Esophagus squamous epithelium (tissue), 5 donors: ENCODE measurements at places on chromosomes 4 and X.

DNA sequence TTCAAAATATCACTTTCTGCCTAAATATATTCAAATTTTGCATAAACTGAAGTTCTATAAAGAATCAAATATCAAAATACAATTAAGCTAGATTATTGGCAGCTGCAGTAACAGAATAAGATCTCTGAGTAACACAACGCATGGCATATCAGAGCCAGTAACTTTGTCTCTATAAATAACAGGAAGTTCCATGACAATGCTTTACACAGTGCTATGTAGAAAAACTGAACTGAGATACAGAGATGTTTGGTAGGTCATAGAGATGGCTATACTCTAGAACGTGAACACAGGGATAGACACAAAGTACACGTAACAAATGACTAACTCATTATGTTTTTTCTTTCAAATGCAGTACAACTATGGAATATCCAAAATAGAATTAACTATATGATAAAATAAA is 18.2 kb downstream of the UBE2D3 start:
- DNase-seq, result no peak

- DNase-seq, result peak; percentile 60
Observed at GRCh38 chrX:129905787-129906580, at the start of gene UTP14A. Gene UTP14A (plus strand): TSS chrX:129906164. CDS start chrX:129906211, 47 bp downstream.

DNA sequence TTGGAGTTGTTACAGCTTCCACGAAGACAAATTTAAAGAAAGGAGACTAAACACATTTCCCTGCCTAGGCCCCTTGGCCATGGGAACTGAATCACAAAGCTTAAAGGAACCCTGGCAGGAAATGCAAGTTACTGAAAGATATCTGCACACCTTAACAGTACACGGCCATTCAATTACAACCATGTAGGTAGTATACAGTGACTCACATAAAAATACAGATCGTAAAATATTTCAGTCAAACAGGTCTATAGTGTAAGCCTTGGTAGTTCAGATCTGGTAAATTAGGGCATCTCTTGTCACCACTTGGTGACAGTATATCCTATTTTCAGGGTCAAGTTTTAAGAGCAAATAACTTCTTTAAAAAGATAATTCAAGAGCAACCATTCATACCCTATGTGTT is 112.0 kb downstream of the ATG4A start:
- DNase-seq, result no peak

GRCh38 chr4:85151786-85152185 is 185.3 kb upstream of the WDFY3 start:
- no peak for DNase-seq

GRCh38 chr4:72067051-72067450 is 35.3 kb downstream of the NPFFR2 start:
- DNase-seq, result no peak

DNA sequence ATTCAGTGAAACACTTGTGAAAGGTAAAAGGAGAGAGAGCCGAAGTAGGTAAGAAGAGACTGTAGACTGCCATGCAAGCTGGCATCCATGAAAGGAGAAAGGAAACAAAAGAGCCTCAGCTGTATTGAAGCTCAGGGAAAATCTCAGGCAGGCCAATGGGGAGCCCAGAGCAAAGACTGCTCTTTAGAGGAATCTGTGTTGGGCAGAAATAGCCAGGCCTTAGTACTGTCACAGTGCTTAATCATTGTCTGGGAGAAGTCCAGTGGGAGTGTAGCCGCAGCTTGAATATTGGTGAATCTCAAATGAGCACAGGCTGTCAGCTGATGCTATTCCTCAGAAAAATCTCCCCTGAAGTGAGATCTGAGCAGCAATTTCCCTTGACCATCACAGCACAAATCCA is 27.6 kb downstream of the CYLC1 start:
- DNase-seq, result no peak
